ENCODE measurements at places on chromosomes 2 and 18. TPM values are rescaled to one million over a fixed set of nuclear protein-coding genes. Genes with fewer than 3 reads are reported as not detected.

The ALK gene
- not detected for total RNA-seq

The EPB41L3 gene
- total RNA-seq, result not detected

DNA sequence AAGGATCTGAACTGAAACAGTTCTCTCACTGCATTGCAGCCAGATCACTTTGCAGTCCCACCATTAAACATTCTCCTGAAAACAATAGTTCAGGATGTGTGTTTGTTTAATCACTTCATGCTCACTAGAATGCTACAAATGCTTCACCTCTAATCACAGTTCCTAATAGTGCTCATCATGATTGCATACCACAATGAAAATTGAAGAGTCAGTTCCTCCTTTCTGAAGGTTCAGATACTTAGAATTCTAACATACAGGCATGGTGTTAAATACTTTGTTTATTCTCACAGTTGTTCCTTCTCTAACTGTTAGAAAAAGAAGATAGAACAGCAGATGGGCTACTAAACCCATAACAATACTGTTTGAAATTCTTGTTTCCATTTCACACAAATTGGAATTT, 622.3 kb upstream of the ACVR2A start:
- H3K36me3 ChIP-seq, result no peaks in the 10 kb centered on the region
- DNase-seq, result no peak
- no peak overlapping the region for H3K4me3 ChIP-seq
- no peaks in the 10 kb centered on the region for H3K27me3 ChIP-seq
- no peak overlapping the region for H3K27ac ChIP-seq

DNA sequence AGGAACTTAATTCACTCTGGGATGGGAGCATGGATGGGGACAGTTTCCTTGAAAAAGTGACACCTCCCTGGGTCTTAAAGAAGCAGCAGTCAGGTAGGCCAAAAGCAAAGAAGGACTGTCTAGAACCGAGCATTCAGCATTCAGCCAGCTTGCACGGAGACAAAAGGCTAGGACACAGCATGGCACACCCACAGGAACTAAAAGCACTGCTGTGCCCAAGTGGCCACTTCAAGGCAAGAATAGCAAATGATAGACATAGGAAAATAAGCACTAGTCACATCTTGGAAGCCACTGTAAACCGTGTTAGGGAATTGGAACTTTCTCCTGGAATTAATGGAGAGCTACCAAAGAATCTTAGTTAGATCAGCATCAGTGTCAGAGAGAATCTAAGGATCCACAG, 47.0 kb downstream of the LRP2 start:
- no peak for DNase-seq
- H3K27me3 ChIP-seq, result peaks cover 78% of the 10 kb centered on the region
- H3K4me1 ChIP-seq, result no peaks in the 10 kb centered on the region
- H3K27ac ChIP-seq, result no peak overlapping the region
- H3K36me3 ChIP-seq, result no peaks in the 10 kb centered on the region

DNA sequence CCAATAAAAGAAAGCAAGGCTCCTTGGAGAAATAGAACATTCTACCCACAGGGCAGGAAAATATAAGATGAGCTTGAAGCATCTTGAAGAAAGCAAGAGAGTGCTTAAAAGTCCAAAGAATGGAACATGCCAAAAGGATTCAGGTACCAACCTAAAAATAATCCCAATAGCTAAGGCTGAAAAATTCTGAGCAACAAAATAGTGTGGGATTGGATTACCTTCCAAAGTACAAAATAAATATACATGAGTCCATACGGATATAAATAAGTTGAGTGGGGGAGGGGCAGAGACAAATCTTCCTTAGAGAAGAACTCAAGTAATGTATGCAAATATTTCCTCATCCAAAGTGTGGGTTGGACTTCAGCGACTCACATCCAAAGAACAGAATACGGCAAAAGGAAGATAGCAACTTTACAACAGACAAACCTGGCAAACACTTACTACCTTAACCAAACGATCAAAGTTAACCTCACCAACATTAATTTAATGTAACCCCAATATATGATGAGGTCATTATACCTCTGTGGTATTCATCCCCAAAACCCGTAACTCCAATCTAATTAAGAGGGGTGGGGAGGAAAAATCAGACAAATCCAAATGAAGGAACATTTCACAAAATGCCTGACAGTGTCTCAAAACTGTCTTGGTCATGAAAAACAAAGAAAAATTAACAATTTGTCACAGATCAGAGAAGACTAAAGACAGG, 26.9 kb downstream of the MEMO1 start:
- H3K4me3 ChIP-seq, result no peak overlapping the region
- no peaks in the 10 kb centered on the region for H3K27me3 ChIP-seq

DNA sequence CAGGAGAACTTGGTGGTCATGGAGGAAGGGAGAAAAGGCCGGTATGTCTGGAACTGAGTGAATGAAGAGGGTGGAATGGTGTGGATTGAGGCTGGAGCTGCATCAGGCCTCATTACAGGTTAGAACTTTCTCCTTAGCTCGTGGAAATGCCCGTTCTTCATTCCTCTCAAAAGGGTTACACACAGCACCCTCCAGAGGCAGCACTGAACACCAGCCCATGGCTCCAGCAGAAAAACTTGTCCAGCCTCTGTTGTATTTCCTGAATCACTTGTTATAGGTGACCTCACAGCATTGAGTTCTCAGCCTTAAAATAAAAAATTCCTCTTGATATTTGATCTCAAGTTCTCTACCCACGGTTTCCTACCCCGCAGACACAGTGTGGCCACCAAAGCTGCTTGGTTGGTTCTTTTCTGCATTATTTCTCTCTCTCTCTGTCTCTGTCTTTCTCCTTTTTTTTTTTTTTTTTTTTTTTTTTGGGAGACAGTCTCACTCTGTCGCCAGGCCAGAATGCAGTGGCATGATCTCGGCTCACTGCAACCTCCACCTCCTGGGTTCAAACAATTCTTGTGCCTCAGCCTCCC, 89.6 kb downstream of the ITGB1BP1 start:
- H3K27ac ChIP-seq, result peak overlapping the region; percentile 87
- no peak overlapping the region for H3K4me3 ChIP-seq
- H3K36me3 ChIP-seq, result peaks cover 65% of the 10 kb centered on the region
- peaks cover 31% of the 10 kb centered on the region for H3K4me1 ChIP-seq

GRCh38 chr2:688504-689076, 11.4 kb upstream of the TMEM18 start:
- no peak overlapping the region for H3K27ac ChIP-seq
- DNase-seq, result no peak
- no peak overlapping the region for H3K4me3 ChIP-seq
- H3K27me3 ChIP-seq, result no peaks in the 10 kb centered on the region

- H3K4me1 ChIP-seq, result peaks cover 45% of the 10 kb centered on the region
- no peaks in the 10 kb centered on the region for H3K36me3 ChIP-seq
- no peak overlapping the region for H3K4me3 ChIP-seq
- no peak overlapping the region for H3K27ac ChIP-seq
Measured at GRCh38 chr2:37631698-37632097, 39.7 kb downstream of the CDC42EP3 start.

- H3K36me3 ChIP-seq, result no peaks in the 10 kb centered on the region
- no peak for DNase-seq
- H3K4me1 ChIP-seq, result no peaks in the 10 kb centered on the region
- no peak overlapping the region for H3K4me3 ChIP-seq
Measured at GRCh38 chr18:69755041-69755440, 192.6 kb downstream of the CD226 start.

DNA sequence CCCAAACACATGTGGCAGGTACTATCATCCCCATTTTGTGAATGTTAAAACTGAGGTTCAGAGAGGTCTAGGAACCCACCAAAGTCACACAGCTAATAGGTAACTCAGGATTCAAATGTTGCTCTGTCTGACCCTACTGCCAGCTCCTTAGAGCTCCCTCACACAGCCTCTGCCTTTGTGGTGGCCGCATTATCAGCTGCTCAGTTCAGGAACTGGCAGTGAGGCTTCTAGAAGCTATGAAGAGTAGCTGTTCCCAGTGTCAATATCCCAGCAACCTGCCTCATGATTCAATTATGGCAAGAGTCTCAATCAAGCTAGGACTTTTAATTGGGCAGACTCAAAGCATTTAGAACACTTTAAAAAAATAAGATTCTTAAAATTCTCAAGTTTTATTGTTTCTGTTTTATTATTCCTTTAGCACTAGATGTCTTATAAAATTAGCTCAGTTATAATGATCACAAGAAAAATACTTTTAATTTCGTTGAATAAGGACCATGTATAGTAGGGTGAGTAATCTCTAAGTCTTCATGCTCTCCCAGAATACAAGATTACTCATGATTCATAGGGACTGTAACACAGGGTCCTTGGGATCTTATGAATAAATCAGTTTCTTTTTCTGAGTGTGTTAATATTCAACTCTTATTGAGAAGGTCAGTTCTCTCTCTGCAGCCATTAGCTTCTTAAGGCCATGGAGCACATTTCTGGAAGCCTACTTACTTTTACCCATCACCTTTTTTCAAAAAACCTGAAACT, 342.7 kb downstream of the RND3 start:
- no peaks in the 10 kb centered on the region for H3K36me3 ChIP-seq
- H3K27me3 ChIP-seq, result no peaks in the 10 kb centered on the region
- no peak for DNase-seq
- peaks cover 10% of the 10 kb centered on the region for H3K4me1 ChIP-seq
